ENCODE measurements at places on chromosomes 7 and 10. TPM values are rescaled to one million over a fixed set of nuclear protein-coding genes. Genes with fewer than 3 reads are reported as not detected.

Gene AEBP1
- 37.1 TPM for total RNA-seq

Gene LFNG
- total RNA-seq: 151 TPM

DNA sequence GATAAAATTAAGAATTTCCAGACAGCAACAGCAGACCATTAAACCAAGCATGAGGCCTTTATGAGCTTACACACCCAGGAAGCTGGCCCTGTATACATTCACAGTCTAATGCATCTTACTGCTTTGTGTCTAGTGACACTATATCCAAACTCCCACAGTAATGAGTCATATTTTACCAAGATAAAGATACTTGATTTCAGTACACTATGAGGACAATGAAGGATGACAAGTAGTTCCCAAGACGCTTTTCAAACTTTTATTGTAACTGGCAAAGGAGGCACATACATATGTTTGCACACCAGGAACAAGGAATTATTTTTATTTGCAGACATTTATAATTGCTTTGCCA, 148.0 kb downstream of the TSPAN12 start:
- DNase-seq: no peak

GRCh38 chr10:102230861-102231356, 4.8 kb downstream of the ELOVL3 start:
- DNase-seq: peak; percentile 45

DNA sequence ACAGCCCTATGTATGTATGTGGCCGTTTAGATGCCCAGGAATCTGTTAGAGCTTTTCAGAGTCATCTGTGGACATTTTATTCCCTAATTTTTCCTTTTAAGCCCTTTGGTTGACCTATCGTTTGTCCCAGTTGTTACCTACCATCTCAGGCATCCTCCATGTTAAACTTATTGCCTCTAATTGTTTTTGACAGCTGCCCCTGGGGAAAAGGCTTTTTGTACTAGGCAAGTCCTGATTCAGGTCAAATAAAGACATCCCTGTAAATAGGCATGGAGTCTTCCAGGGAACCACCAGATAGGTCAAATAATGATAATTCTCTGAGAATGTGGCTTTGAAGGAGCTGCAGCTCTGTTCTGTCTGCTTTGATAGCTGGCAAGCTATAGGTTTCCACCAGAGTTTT, 87.7 kb upstream of the CYP26C1 start:
- no peak for DNase-seq

GRCh38 chr7:17523813-17524739, 225.6 kb downstream of the AHR start:
- no peak for DNase-seq

GRCh38 chr7:92259610-92260247, 14.0 kb downstream of the ANKIB1 start:
- DNase-seq: no peak

Data from naive thymus-derived CD8-positive, alpha-beta T cell (primary cell).